Stimulated activated CD4-positive, alpha-beta T cell treated with anti-CD3 and anti-CD28 coated beads, Interleukin-4, amount 100 ng/mL, for 1 hour (primary cell): ENCODE measurements at places on chromosomes 5 and 9.

GRCh38 chr9:5670079-5670478 is 41.2 kb downstream of the RIC1 start:
- DNase-seq: no peak

DNA sequence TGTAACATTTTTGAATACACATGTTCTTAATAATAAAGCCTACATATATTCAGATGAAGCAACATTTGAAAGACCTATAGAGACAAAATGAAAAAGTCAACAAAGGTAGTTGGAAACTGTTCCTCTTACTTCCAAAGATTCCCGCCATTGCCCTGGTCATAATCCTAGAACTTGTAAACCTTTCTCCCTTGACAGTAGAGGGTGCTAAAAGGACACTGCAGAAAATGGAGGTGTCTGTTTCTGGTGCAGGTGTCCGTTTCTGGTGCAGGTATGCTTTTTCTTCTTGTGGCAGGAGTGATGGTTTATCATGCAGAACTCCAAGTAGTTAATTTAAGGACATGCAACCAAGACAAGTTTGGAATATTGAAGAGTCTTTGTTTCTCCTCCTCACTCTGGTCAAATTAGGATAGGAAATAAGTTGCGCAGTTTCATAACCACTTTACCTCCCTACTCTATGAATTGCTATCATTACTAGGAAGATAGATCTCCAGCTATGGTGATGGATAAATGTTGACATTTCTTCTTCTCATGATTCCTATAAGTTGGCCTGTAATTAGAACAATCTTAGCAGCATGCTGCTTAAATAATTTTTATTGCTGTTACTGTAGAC is 56.0 kb upstream of the FAM174A start:
- DNase-seq: no peak

DNA sequence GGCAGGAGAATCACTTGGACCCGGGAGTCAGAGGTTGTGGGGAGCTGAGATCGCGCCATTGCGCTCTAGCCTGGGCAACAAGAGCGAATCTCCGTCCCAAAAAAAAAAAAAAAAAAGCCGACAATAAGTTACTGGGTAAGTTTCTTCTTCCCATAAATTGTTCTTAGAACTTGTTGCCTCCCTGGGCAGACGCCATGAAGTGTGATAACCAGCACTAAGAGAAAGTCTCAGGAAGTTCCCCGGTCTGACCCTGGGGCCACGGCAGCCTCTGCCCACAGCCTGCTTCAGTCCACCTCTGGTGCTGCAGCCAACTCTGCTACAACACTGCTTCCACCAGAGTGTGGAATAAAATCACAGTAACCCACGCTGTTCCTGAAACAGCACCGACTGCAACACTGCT is 19.1 kb downstream of the LPCAT1 start:
- DNase-seq: no peak

GRCh38 chr5:43973318-43973717 is 370.3 kb downstream of the NNT start:
- no peak for DNase-seq

DNA sequence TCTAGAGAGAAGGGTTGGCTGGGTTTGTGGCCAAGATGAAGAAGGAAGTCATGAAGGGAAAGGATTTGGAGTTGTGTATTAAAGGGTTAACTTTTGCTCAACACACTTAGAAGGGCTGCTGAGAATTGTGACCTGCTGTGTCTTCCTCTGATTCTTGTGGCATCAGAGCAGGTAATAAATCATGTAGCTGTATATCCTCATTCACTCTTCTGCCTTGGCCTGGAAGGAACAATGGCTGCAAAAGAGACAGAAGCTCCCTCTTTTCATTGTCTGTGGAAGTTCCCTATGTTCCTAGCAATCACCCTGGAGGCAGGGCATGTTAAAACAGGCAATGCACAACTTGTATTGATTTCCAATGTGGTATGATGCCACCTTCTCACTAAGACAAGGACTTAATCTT is 159.1 kb downstream of the LRRC70 start:
- no peak for DNase-seq

GRCh38 chr9:9950813-9951212 is 662.0 kb downstream of the PTPRD start:
- no peak for DNase-seq

DNA sequence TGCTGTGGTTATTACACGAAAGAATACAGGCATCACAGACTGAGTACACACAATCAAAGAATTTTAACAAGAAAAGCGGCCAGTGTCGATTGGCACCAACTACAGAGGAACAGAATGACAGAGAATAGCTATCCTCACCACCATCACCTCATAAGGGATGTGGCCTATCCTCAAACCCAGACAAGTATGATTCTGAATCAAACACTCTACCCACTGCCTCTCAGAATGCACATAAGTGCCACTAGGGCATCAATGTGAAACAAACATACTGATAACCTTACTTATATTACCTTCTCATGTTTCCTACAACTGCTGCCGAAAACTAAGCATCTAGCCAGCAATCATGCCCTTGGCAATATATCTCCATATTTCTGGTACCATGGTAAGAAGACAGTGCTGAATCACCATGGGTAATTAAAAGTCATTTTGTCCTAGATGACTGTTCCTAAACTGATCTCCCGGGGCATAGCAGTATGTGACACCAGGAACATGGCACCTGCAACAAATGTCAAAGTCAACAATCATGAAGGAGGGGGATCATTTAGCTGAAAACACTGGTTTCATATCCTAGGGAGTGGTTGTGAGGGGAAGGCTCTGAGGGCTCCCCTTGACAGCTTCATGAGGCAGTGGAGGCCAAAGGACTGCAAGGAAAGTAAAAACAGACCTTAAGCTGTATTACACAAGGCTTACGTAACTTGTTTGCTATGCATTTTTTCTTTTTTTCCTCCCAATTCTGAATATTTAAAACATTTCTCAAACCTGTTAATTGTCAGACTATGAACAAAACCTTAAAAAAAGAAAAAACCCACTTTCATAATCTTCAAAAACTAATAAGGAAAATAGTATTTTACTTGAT is 88.3 kb downstream of the LHFPL2 start:
- DNase-seq: no peak

- no peak for DNase-seq
Observed at GRCh38 chr5:149679876-149680809, 50.0 kb upstream of the PPARGC1B start.

DNA sequence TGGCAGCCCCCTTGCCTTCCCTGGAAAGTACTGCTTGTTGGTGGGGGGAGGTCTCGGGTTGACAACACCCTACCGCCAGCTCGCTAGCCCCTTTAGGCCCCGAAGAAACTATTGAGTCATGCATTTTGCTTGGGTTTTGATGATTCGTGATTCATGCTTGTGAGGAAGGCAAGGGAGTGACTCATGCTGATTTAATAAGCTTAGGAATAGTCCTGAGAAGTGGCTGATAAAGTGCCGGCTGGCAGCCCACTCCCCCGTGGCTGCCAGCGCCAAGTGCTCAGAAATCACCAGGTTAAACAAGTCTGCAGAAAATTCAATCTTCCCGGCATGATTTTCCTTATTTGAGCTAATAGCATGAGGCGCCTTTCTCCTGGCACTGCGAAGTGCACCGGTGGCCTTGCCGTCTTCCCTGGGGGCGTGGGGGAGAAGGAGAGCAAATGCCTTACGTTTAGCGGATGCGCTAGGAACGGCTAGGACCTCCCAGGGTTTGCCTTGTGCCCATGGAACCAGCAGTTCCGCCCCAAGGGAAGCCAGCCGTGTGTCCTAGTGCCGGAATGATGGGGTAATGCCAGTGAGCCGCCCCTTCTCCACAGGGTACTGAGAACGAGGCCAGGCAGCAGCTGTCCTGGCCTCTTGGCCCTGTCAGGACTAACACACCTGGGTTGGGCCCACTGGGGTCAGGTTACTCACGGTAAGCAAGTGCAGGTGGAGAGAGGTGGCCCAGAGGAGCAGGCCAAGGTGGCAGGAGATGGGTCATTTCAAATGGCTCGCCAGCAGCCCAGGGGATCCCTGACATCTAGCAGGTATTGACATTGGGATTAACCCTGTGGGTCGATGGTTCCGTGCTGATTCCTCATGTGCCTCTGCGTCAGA is 151.9 kb downstream of the MACROH2A1 start:
- DNase-seq: peak; percentile 9

- no peak for DNase-seq
Observed at GRCh38 chr5:53879708-53880323, 319.4 kb downstream of the NDUFS4 start.

GRCh38 chr9:33751536-33752129 is 43.7 kb upstream of the PRSS3 start:
- no peak for DNase-seq

- no peak for DNase-seq
Observed at GRCh38 chr5:93430673-93431199, 150.3 kb downstream of the NR2F1-AS1 start.

GRCh38 chr5:35024911-35025510 is 22.7 kb downstream of the AGXT2 start:
- no peak for DNase-seq

GRCh38 chr5:38323645-38324295 is 65.4 kb downstream of the EGFLAM start:
- DNase-seq: no peak

DNA sequence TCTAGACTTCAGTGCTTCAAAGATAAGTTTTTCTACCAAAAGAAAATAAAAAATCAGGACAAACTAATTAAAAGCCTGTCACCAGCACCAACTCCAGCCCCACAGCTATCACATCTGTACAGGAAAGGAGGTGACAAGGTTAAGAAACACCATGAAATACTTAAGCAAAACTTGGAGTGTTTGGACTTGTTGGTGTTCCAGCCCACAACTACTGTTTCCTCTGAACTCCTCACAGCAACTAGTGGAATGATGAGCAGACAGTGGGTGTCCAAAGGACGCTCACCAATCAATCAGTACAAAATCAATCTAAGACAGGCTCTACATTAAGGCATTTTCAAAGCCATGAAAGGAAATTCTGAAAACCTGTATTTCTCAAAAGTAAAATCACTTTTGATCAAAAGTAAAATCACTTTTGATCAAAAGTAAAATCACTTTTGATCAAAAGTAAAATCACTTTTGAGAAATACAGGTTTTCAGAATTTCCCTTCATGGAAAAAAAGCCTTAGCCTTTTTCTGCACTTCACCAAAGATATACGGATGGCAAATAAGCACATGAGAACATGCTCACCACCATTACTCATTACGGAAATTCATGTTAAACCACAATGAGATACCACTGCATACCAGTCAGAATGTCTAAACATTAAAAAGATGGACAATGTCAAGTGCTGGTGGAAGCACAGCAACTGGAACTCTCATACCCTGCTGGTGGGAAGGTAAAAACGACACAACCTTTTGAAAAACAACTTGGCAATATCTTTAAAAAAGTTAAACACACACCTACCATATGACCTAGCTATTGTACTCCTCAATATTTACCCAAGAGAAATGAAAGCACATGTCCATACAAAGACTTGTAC is 79.7 kb downstream of the MED27 start:
- DNase-seq: no peak

DNA sequence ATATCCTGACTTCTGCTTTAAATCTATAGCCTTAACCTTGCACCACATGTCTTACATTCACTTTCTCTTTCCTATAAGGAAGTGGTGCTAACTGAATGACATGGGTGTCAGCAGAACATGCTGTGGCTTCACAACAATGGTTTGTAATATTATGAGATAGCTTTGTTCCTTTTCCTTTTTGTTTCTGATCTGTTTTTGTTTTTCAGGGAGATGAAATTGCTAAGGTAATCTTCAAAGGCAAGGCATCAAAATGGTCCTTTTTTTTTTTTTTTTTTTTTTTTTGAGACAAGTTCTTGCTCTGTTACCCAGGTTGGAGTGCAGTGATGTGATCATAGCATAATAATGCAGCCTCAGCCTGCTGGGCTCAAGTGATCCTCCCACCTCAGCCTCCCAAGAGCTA is 53.6 kb upstream of the RANBP6 start:
- DNase-seq: no peak

DNA sequence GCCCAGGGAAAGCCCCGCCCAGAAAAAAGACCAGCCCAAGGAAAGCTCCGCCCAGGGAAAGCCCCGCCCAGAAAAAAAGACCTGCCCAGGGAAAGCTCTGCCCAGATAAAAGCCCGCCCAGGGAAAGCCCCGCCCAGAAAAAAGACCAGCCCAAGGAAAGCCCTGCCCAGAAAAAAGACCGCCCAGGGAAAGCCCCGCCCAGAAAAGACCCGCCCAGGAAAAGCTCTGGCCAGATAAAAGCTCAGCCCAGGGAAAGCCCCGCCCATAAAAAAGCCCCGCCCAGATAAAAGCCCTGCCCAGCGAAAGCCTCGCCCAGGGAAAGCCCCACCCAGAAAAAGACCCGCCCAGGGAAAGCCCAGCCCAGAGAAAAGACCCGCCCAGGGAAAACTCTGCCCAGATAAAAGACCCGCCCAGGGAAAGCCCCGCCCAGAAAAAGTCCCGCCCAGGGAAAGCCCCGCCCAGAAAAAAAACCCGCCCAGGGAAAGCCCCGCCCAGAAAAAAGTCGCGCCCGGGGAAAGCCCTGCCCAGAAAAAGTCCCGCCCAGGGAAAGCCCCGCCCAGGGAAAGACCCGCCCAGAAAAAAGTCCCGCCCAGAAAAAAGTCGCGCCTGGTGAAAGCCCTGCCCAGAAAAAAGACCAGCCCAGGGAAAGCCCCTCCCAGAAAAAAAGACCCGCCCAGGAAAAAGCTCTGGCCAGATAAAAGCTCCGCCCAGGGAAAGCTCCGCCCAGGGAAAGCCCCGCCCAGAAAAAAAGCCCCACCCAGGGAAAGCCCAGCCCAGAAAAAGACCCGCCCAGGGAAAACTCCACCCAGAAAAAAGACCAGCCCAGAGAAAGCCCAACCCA is 11.9 kb downstream of the GRIN1 start:
- peak; percentile 49 for DNase-seq

GRCh38 chr5:112183103-112183711 is 235.9 kb downstream of the EPB41L4A start:
- no peak for DNase-seq

GRCh38 chr5:172556262-172556661 is 84.8 kb upstream of the NEURL1B start:
- DNase-seq: no peak

GRCh38 chr5:53123702-53124101 is 14.1 kb upstream of the MOCS2 start:
- no peak for DNase-seq

- DNase-seq: no peak
Observed at GRCh38 chr9:116449949-116450348, 237.2 kb upstream of the TRIM32 start.

GRCh38 chr9:1221298-1221697 is 171.1 kb downstream of the DMRT2 start:
- DNase-seq: no peak

GRCh38 chr5:125143011-125143410 is 396.6 kb upstream of the ZNF608 start:
- no peak for DNase-seq

DNA sequence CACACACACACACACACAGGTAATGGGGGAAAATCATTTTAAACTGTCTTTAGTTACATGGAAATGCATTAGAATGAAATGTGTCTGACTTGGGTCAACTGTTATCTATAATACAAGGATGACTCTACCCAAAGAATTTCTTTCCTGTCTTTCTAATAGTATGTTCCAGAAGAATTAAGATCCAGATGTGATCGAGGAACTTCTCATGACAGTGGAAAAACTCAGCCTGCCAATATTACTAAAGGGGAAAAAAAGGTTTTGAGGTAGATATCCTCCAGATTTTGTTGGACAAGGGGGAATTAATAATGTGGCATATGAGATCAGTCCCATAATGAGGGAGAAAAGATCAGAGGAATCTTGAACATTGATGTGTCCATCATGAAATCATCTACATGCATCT is 190.6 kb upstream of the MAP3K1 start:
- no peak for DNase-seq

- no peak for DNase-seq
Observed at GRCh38 chr5:112142769-112143270, 276.3 kb downstream of the EPB41L4A start.
